Spleen (tissue), 13 donors: ENCODE measurements at places on chromosomes 5 and 9. TPM values are rescaled to one million over a fixed set of nuclear protein-coding genes. Genes with fewer than 3 reads are reported as not detected.

The BARX1 gene
- not detected for total RNA-seq

The C7 gene
- total RNA-seq = 65.0 TPM

DNA sequence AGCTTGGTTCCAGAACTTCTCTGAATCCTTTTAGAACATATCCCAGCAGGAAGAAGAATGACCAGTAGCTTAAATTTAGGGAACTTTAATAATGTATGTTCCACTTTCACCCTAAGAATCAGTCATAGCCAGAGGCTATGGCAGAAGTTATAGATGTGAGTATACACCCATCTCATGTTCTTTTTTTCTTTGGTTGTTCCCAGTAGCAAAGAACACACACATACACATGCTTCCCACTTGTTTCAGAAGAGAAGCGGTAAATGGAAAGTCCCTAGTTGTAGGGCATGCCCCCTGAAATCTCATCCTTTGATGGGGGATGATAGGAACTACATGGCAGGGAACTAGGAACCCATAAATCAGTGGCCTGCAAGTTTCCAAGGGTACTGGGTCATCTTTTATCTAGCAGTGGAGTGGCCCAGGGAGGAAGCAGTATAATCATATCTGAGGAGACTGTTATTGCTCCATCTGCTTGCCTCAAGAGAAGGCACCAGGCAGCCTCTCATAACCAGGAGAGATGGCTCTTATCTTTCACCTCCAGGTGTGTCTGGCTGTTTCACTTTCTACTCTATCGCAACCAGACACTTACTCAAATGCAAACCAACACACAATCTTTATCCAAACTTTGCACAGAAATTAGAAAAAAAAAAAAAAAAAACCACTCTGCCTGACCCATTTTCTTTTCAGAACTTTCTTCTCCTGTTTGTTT, 109.5 kb downstream of the SNCAIP start:
- no peaks in the 10 kb centered on the region for H3K36me3 ChIP-seq
- no peaks in the 10 kb centered on the region for H3K4me1 ChIP-seq
- no peak overlapping the region for H3K27ac ChIP-seq
- H3K27me3 ChIP-seq = no peaks in the 10 kb centered on the region

DNA sequence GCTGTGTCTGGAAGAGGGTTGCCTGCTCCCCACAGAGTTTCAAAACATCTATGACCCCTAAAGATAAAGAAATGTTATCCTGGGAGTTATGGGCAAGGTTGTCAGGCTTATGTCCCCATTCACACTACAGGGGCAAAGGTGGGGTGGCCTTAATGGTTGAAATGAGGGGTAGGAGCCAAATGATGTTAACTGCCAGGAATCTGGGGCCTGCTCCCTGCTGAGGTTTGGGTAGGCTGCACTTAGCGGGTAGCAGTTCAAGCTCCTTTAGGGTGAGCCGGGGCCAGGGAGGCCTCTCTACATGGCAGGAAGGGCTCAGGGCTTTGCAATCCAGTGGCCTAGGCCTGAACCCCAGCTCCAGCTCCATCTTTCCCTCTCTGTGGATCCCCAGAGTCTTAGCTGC, 3.0 kb downstream of the FGF18 start:
- peaks cover 31% of the 10 kb centered on the region for H3K4me1 ChIP-seq
- H3K36me3 ChIP-seq = no peaks in the 10 kb centered on the region
- no peak for DNase-seq
- H3K4me3 ChIP-seq = no peak overlapping the region
- no peak overlapping the region for H3K27ac ChIP-seq
- peaks cover 35% of the 10 kb centered on the region for H3K27me3 ChIP-seq

GRCh38 chr9:13934416-13934815, 379.5 kb downstream of the NFIB start:
- no peak for DNase-seq
- no peaks in the 10 kb centered on the region for H3K27me3 ChIP-seq
- no peaks in the 10 kb centered on the region for H3K4me1 ChIP-seq

DNA sequence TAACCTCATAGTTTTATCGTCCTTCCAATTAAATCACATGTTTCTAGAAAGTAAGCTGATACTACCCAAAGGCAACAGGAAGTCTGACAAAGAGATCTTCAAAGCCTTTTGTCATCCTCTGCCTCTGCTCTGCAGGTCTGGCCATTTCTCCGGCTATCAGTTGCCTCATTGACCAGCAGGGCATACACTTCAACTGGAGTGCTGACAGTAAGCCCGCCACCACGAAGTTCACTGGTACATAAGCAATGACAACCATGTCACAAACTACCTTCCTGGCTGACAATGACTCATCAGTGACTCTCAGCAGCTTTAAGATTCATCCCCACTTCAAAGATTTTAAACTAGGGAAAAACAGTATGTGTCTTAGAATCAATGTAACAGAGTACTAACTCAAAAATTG, 20.6 kb downstream of the SPTLC1 start:
- no peaks in the 10 kb centered on the region for H3K27me3 ChIP-seq
- H3K36me3 ChIP-seq = peaks cover 36% of the 10 kb centered on the region
- no peak overlapping the region for H3K27ac ChIP-seq
- H3K4me1 ChIP-seq = no peaks in the 10 kb centered on the region

DNA sequence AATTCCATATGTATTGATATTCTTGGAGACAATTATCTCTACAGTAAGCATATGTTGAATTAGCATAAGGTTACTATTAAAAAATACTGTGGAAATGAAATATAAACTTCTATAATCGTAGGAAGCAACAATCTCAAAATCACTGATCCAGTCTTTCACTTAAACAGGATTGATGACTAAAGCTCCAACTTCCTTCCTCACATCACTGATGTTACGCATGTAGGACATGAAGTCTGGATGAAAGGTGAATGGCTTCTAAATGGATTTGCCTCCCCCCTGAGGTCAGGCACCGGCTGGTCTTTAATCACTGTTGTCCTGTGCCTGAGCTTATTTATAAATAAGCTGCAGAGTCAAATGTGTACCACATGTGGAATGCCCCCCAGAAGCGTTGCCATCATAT, 157.1 kb upstream of the NFIB start:
- no peak for DNase-seq
- H3K4me1 ChIP-seq = no peaks in the 10 kb centered on the region
- H3K4me3 ChIP-seq = no peak overlapping the region
- H3K36me3 ChIP-seq = no peaks in the 10 kb centered on the region
